ENCODE measurements at places on chromosomes 4 and X. TPM values are rescaled to one million over a fixed set of nuclear protein-coding genes. Genes with fewer than 3 reads are reported as not detected.
A peak's percentile ranks its signal among the peaks of the same experiment; 100 is the strongest.

- DNase-seq, result no peak
Measured at GRCh38 chr4:11198516-11199305, 230.0 kb downstream of the HS3ST1 start.

DNA sequence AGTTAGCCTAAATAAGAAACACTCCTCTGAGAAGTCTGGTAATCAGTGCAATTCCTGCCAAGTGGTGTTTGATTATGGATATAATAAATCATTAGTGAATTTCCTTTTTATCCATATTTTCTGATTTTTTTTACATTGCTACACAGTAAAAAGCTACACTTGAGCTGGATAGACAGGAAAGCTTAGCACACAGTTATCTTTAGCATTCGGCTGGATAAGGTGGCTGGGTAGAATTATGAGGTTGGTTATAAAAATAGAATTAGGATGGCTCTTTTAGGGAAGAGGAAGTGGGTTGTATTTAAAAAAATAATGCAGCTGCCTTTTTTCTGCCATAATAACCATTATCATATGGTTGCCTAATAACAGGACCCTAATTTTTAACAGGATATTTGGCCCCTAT is 460.6 kb downstream of the NAF1 start:
- no peak for DNase-seq

DNA sequence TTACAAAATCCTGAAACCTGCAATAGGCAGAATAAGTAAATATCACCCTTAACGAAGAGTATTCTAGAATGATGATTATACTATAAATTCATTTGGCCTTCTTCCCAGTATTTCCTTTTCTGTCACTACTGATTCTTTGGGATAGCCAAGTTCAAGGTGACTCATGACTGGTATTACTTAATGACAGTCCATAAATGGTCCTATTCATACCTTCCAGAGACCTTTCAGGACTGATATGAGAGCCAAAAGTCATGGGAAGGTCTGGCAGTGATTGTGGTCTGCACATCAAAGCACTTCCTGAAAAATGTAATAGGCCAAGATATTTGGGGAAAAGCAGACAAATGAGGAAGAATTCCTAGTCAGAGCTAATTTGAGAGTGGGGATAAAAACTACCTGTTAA is 239.6 kb upstream of the FAM47A start:
- peak; percentile 71 for DNase-seq

- DNase-seq, result no peak
Measured at GRCh38 chr4:16759931-16760582, 138.4 kb downstream of the LDB2 start.

GRCh38 chr4:69122476-69122875 is 26.2 kb downstream of the UGT2B7 start:
- no peak for DNase-seq

DNA sequence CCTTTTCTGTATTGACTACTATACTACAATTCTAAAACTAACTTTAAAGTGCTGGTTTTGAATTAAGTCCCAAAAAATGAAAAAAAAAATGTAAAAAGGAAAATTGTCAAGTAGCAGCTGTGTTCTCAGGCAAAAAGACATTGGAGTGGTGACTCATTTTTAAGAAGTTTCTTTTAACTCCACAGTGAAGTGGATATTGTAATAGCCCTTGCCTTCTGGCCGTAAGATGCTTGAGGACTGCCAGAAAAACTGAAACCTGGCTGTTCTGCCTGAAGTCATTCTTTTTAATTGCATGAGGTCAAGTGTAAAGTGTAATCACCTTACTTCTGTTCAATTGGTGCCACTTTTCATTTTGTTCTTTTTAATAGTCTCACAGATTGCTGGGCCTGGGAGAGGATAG is 28.9 kb downstream of the SPANXD start:
- DNase-seq, result no peak

DNA sequence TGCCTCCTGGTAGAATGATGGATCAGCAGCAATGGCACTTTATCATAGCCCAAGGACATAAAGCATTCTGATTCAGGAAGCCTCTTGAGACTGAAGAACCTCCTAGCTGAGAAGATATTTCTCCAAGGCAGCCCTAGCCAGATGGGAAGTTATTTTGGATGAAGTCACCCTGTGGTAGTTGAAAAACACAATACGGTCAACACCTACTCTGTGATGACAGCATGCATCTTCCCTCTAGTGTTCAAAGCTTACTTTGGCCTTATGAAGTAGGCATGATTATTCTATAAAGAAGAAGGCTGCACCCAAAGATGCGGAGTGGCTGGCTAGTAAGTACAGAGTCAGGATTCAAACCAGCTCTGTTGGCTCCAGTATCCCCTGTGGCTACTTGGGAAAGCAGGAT is 47.9 kb downstream of the TLR10 start:
- no peak for DNase-seq

- no peak for DNase-seq
Measured at GRCh38 chr4:185578284-185578683, 43.0 kb upstream of the PDLIM3 start.

- DNase-seq, result peak; percentile 23
Measured at GRCh38 chr4:140130677-140131076, 23.3 kb downstream of the MAML3 start.

GRCh38 chr4:54296548-54297203 is 67.6 kb downstream of the PDGFRA start:
- peak; percentile 36 for DNase-seq

GRCh38 chr4:89254847-89255246 is 52.8 kb downstream of the GPRIN3 start:
- DNase-seq, result peak; percentile 66

DNA sequence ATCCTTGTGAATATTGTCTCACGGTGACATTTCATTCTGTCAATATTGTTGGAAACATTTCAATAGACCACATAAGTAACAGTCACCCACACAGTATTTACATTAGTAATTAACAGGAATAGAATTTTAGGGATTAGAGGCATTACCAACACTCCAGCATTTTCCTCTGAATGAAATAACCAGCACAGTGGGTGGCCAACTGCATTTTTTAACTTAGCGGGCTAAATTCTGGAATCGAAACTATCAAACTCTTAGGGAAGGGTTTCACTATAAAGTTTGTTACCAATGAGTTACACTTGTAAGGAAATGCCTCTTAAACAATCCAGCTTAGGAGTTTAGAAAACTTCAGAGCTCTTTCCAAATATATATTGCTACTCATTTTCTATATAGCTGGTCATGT is 403.0 kb downstream of the ADGRL3 start:
- DNase-seq, result no peak

DNA sequence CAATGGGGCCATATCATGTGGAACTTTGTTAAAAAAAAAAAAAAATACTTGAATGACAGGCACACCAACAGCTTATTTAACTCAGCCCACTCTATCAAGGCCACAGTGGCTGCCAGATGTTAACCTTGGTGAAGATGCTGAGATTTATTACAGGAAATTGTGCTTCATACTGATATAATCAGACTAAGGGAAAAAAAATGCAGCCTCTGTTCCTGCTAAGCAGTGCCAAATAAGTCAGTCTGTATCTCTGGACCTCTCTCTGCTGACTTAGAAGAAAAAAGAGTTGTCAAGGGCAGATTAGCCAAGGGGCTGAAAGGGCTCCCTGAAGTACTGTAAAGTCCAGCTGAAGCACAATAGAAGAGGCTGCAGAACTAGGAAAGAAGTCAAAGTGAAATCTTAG is 677.7 kb upstream of the HTR2C start:
- no peak for DNase-seq

DNA sequence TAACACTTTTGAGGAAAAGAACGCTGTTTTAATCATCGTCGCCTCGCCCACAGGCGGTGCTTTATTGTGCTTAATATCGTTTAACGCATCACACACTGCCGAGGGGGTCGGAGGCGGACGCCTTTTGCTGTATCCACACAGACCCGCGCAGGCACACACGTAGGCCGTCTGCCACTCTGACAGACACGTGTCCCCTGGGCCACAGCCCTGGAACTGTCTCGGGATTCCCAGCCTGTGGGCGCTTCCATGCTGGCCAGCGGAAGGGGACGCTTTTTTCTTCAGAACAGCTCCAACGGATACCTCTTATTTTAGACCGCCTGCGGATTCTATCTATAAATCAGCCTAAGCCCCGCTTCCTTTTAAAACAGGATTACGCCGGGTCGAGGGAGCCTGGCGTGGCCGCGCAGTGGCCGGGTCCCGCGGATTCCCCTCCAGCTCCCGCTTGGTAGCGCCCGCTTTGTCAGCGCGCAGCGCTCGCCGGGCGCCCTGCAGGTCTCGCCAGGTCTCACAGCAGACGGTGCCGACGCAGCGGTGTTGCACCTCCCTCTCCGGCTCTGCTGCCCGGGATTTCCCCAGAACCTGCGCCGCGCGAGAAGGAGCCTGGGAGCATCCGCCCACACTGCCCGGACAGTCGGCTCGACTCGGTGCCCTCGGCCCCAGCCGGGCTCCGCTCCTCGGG is at the start of gene NOCT:
Gene NOCT, plus strand, starts transcription at position 513 of the 679 bp plus-strand sequence. CDS start 201 bp downstream, outside the sequence.
- peak; percentile 96 for DNase-seq

- DNase-seq, result peak; percentile 1
Measured at GRCh38 chr4:138639018-138639741, 376.4 kb upstream of the NOCT start.

GRCh38 chr4:183766140-183766539 is 107.0 kb downstream of the TRAPPC11 start:
- DNase-seq, result no peak

- no peak for DNase-seq
Measured at GRCh38 chr4:127362686-127363085, 270.1 kb upstream of the INTU start.

- no peak for DNase-seq
Measured at GRCh38 chr4:172061204-172061603, 248.0 kb downstream of the GALNTL6 start.

DNA sequence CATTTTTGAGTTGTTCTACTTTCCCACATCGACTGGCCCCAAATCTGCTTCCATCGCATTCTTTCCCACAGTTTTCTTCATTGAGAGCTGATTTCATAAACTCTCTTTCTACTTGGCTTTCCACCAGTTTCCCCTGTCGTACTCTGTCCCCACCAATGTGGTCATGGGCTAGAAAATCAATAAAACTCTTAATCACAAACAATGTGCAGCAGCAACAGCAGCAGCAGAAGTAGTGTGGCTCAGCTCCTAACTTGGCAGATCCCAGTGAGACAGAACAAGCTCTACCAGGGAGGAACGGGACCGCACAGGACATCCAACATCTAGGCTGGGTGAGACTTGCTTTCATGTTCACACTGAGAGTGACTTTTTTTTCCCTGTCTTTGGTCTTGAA is 3.1 kb upstream of the SETD7 start:
- DNase-seq, result no peak

GRCh38 chrX:12956704-12957534 is 18.0 kb upstream of the TMSB4X start:
- DNase-seq, result peak; percentile 61

GRCh38 chr4:94516067-94516466 is 64.3 kb downstream of the PDLIM5 start:
- peak; percentile 25 for DNase-seq

DNA sequence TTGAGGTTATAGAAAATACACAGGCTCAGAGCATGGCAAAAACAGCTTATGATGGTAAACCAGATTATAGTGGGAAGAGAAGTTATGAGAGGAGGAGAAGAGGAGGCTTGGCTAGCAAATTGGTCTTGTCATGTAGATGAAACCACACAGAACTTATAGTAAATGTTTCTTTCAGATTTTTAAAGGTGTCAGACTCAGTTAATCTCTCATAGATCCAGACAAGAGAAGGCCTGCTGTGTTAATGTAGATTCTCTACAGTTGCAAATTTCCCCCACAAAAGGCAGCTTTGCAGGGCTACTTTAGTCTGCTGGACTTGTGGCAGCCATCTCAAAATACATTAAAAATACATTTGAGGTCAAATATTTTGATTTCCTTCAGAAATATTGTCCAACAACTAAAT is 1731.7 kb downstream of the ARAP2 start:
- no peak for DNase-seq

DNA sequence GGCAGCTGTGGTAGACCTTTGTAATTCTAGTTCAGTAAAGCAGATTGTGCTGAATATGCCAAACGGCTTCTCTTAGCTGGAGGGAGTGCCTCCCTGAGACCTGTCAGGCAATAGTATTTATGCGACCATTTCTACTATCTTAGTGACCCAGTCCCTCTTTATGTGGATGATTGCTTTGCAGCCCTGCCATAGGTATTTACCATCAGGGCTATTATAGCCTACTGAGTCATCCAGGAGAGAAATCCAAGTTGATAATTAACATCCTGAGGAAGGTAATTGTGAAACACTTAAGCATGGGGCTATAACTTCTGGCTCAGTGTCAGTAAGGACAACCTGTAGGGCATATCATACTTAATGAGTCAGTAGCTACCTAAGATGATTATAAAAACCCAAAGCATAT is 103.9 kb upstream of the MAOA start:
- DNase-seq, result no peak

DNA sequence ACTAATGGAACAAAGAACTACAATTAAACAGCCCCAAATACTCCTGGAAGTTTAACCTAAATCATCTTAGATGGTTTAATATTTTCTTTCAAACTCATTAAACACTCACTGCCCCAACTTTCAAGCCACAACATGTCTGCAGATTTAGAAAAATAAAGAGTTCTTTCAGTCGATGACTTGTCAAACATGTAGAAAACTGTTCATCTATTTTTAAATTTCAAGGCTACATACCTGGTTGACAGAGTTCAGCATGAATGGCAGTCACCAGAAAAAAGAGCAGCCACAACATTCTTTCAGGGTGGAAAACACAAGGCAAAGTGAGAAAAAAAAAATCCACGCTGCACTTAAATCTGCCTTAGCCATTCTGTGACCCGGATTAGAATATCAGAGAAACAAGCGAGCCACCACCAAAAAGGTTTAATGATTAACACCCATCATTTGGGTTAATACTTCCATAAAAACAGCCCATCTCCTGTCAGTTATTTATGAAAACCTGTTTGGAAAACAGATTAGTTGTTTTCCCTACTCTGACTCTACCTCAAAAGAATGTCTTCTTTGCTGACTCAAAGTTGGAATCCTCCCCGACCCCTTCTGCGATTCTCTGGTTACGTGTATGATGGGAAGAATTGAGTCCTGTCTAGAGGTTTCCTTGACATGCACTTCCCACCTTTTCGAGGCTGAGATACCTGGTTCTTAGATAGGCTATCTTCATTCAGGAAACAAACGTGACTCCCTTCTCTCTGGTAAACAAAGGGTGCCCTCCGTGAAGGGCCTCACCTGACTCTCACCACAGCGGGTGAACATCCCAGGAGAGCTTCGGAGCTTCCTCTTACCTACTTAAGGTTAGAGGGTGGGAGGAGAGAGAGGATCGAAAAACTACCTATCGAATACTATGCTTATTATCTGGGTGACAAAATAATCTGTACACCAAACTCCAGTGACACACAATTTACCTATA is at the start of gene CLTRN:
Gene CLTRN, minus strand, starts transcription at position 319 of the 958 bp plus-strand sequence. Its CDS starts 30 bp downstream, at position 289.
- DNase-seq, result no peak

GRCh38 chr4:166091912-166092510 is 219.0 kb downstream of the TLL1 start:
- DNase-seq, result peak; percentile 71

CDX4 gene
- total RNA-seq, result not detected

SPANXC gene
- total RNA-seq, result not detected

SPIN3 gene
- total RNA-seq, result 5.8 TPM

GAK gene
- total RNA-seq, result 93.5 TPM

OPHN1 gene
- 11.7 TPM for total RNA-seq

TENM3 gene
- 38.1 TPM for total RNA-seq

LRCH2 gene
- 12.6 TPM for total RNA-seq

S100G gene
- not detected for total RNA-seq
